Neural crest cell (in vitro differentiated cells): ENCODE measurements at places on chromosomes 16 and 17.

- peaks cover 11% of the 10 kb centered on the region for H3K4me1 ChIP-seq
- peaks cover 7% of the 10 kb centered on the region for H3K36me3 ChIP-seq
- no peak overlapping the region for H3K27ac ChIP-seq
These were observed 15.2 kb downstream of the MED24 start for GRCh38 chr17:40038882-40039513.

DNA sequence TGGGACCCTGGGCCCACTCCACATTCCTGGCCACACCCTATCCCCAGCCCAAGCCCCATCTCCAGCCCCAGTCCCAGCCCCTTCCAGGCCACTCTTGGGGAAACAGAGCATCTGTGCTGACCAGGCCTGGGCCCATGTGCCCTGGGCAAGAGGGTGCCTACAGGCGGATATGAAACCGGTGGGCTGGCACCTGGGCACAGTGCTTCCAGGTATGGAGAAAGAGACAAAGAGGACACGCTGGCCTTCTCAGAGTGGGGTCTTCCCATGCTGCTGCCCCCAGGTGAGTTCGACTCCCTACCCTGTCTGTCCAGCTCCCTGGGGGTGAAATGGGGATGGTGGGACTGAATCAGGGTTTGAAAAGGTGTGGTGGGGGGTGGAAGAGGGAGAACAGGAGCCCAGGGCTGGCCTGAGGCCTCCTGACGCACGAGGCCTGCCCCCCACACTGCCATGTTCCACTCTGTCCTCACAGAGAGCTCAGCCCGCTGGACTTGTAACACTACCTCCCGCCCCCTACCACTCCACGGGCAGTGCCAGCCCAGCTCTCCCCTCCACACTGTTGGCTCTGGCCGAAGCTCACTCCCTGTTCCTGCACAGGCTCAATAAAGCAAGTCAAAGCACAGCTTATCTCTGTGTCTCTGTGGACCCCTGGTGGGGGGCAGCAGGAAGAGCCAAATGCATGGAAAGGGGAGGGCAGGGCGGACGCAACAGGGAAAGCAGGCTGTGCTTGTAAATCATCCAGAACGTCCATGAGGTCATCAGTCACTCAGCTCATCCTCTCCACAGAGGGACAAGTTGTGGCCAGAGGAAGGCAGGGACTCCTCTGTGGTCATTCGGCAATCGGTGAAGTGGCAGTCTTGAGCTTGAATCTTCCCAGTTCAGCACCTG lies 71.1 kb upstream of the TMEM97 start:
- no peaks in the 10 kb centered on the region for H3K36me3 ChIP-seq
- H3K27ac ChIP-seq: no peak overlapping the region
- H3K4me3 ChIP-seq: no peak overlapping the region
- peaks cover 5% of the 10 kb centered on the region for H3K4me1 ChIP-seq
- H3K27me3 ChIP-seq: peaks cover 3% of the 10 kb centered on the region

DNA sequence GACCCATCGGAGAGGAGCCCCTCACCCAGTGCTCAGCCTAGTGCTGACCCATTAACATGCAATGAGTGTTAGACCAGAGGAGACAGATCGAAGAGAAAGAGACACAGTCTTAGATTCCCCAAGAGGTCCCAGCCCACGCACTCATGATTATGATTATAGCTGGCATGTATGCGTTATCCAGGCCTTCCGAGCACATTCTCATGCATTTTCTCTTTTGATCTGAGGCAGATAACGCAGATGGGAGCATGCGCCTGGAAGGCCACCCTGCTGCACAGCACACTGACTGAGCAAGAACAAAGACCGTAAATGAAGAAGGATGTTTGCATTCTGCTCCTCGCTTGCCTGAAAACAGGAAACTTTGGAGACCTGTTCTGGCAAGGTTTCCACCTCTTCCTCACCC lies 232.7 kb downstream of the SOX9 start:
- peaks cover 8% of the 10 kb centered on the region for H3K4me1 ChIP-seq
- H3K36me3 ChIP-seq: no peaks in the 10 kb centered on the region
- H3K27ac ChIP-seq: no peak overlapping the region

- H3K27ac ChIP-seq: no peak overlapping the region
- peaks cover 3% of the 10 kb centered on the region for H3K36me3 ChIP-seq
- H3K27me3 ChIP-seq: peaks cover 12% of the 10 kb centered on the region
These were observed 201.8 kb downstream of the CDH11 start for GRCh38 chr16:64919929-64920607.

DNA sequence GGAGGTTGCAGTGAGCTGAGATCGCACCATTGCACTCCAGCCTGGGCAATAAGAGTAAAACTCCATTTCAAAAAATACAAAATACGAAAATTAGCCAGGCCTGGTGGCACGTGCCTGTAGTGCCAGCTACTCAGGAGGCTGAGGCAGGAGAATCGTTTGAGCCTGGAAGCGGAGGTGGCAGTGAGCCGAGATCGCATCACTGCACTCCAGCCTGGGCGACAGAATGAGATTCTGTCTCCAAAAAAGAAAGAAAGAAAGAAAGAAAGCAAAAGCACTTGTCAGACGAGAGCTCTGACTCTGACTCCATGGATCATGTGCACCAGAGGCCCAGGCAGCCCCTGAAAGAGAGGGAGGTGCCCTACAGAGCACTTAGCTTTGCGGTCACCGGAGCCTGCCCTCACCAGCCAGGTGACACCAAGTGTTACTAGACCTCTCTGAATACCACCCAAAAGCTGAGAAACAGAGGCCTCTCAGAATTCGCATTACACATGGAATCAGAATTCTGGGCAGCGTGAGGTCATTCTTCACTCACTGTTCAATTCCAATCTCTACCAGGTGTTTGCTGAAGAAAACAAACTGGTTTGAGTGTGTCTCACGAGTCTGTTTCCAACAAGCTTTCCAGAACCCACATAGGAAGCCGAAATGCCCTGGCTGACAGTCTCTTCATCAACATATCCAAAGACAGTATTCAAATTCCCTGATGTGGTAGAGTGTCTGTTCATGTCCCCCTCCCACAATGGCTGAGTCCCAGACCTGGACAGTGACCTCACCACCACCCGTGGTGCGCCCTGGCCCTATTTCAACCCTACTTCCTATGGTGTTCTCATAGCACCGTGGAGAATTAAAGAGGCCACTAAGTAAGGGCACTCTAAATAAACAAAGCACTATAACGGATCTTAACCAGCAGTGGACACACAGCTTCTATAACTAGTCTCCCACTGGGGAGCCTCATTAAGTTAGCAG lies 1.5 kb downstream of the FLCN start:
- no peaks in the 10 kb centered on the region for H3K36me3 ChIP-seq
- no peak overlapping the region for H3K27ac ChIP-seq
- peak overlapping the region; percentile 94 for H3K4me3 ChIP-seq
- no peak for DNase-seq

DNA sequence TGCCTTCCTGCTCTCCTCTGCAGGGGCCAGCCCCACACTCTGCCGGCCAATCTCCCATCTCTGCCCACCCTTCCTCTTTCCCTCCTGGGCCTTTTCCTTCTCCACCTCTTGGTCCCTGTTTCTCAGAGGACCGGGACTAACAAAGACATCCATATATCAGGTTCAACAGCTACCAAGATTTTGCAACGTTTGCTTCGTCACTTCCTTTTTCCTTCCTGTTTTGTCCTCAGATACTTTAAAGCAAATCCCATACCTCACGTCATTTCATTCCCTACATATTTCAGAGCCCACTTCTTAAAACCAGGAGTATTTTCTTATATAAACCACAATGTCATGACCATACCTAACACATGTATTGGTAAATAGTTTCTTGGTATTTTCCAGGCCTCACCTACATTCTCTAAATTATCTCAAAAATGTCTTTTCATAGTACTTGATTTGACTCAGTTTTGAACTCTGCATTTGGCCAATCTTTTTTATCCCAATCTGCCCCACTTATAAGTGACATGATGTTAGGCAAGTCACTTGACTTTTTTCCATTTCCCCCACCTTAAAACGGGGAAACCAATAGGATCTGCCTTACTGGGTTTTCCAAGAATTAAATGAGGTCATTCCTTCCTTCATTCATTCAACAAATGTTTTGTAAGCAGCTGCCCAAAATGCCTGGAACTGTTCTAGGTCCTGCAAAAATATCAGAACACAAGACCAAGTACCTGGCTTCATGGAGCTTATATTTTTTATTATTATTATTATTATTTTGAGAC lies 7.2 kb upstream of the USP10 start:
- no peak overlapping the region for H3K4me3 ChIP-seq
- peaks cover 8% of the 10 kb centered on the region for H3K4me1 ChIP-seq
- DNase-seq: no peak
- H3K27me3 ChIP-seq: no peaks in the 10 kb centered on the region
- no peaks in the 10 kb centered on the region for H3K36me3 ChIP-seq

DNA sequence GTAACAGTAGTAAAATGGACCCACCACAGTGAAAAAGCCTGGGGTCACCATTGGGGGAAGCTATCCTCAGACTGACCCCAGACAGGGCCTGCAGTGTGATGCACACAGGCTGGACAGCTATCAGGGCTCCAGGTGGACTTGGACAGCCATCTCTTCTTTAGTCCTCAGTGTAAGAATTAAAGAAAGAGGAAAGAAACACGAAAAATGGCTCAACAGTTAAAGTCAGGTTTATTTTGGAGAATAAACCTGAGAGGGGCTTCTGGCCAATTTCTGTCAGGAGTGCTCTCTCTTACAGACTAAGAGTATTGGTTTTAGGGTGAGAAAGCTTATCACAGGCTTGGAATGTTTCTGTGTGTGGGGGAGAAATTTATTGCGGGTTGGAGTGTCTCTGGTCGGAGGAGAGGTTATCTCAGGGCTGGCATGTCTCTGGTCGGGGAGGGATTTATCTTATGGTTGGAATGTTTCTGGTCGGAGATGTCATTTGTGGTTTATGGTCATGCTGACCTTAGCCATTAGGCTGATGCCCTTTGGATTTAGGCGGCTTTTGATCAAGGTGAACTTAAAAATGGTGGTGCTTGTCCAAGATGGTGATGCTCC lies 10.8 kb upstream of the B4GALNT2 start:
- H3K27ac ChIP-seq: no peak overlapping the region
- no peaks in the 10 kb centered on the region for H3K36me3 ChIP-seq
- H3K27me3 ChIP-seq: peaks cover 30% of the 10 kb centered on the region
- peaks cover 3% of the 10 kb centered on the region for H3K4me1 ChIP-seq
- no peak for DNase-seq

DNA sequence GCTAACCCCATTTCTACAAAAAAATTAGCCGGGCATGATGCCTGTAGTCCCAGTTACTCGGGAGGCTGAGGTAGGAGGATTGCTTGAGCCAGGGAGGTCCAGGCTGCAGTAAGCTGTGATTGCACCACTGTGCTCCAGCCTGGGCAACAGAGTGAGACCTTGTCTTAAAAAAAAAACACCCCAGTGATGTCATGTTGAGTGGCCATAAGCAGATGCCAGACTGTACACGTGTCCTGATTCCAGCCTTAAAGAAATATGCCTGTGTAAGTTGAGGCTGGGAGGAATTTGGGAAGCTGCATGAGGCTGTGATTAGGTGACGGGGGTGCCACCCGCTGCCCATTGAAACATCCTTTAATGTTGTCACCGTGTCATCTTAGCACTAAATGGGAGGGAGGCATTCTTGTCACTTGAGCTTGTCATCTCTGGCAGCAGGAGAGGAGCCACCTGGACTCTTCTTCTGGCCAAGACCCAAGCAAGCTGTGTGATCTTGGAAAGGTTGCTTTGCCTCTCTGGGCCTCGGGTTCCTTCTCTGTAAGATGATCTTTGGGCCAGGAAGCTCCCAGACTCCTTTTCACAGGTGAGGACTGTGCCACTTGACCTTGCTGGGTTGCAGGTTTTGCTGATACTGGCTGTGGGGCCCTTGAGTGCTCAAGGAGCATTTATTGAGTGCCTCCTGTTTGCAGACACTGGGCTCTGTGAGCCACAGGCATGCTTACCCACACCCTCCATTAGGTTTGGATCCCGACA lies 98.3 kb upstream of the CIBAR2 start:
- no peak overlapping the region for H3K27ac ChIP-seq
- no peaks in the 10 kb centered on the region for H3K36me3 ChIP-seq
- no peak overlapping the region for H3K4me3 ChIP-seq
- peaks cover 46% of the 10 kb centered on the region for H3K4me1 ChIP-seq
- H3K27me3 ChIP-seq: no peaks in the 10 kb centered on the region

- H3K27me3 ChIP-seq: peaks cover 42% of the 10 kb centered on the region
- DNase-seq: no peak
- no peak overlapping the region for H3K27ac ChIP-seq
- H3K4me1 ChIP-seq: peaks cover 35% of the 10 kb centered on the region
- H3K4me3 ChIP-seq: peak overlapping the region; percentile 86
These were observed 14.6 kb downstream of the ATP5PD start for GRCh38 chr17:75031972-75032719.

DNA sequence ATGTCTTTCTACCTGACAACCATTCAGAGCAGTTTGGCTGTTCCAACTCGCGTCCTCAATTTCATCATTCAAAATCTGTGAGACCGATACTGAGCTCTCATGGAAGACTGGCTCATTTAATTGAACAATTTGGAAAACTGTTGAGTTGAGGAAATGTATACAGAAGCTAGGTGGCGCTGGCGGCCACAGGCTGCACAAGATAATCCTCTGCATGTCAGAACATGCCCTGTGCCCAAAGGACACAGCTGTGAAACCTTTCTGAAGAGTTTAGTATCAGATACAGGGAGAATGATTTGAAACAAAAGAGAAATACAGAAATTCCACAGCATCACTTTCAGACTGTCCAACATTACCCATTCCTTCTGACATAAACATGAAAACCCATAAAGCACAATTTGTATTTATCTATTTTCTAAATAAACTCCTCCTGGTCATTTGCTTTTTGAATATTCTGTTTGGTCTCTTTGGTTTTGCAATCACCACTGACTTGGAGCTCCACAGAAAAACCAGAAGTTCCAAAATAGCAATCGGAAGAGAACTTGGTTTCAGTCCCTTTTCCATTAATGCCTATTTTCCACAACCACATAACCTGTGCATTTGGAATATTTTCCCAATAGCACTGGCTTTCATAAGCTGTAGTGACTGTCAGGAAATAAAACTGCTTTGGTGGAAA lies 192.8 kb downstream of the MAP2K6 start:
- no peaks in the 10 kb centered on the region for H3K27me3 ChIP-seq
- no peaks in the 10 kb centered on the region for H3K36me3 ChIP-seq
- peaks cover 10% of the 10 kb centered on the region for H3K4me1 ChIP-seq
- peak overlapping the region; percentile 51 for H3K27ac ChIP-seq
- no peak overlapping the region for H3K4me3 ChIP-seq

DNA sequence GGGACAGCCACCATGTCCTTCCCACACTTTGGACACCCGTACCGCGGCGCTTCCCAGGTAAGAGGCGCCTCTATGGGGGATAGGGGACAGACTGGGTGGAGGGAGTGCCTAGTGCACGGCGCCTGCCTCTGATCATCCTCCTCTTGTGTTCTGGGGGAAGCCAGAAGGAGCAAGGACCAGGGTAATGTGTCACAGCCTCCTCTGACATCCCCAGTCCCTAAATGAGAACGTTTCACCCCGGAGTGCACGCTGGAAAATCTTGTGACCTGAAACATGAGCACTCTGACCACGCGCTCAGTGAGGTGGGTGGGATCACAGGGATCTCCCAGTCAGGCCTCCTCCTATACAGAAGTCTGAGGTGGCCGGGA lies 1.1 kb downstream of the IRX6 start:
- DNase-seq: no peak
- peaks cover 96% of the 10 kb centered on the region for H3K27me3 ChIP-seq
- H3K4me3 ChIP-seq: no peak overlapping the region

GRCh38 chr17:81510785-81511553 lies 1.6 kb downstream of the ACTG1 start:
- peaks cover 61% of the 10 kb centered on the region for H3K27me3 ChIP-seq
- H3K4me1 ChIP-seq: peaks cover 45% of the 10 kb centered on the region
- peak overlapping the region; percentile 96 for H3K4me3 ChIP-seq
- H3K27ac ChIP-seq: peak overlapping the region; percentile 95
- DNase-seq: no peak
- peaks cover 41% of the 10 kb centered on the region for H3K36me3 ChIP-seq
